ENCODE measurements at places on chromosomes 16 and 17.
A peak's percentile ranks its signal among the peaks of the same experiment; 100 is the strongest.

GRCh38 chr17:46764000-46764708 is 54.3 kb downstream of the WNT3 start:
- DNase-seq, result no peak

GRCh38 chr16:89556750-89557689 is 3.5 kb upstream of the RPL13 start:
- DNase-seq, result peak; percentile 93

- no peak for DNase-seq
Measured at GRCh38 chr16:27818246-27818645, 245.3 kb downstream of the GSG1L start.

DNA sequence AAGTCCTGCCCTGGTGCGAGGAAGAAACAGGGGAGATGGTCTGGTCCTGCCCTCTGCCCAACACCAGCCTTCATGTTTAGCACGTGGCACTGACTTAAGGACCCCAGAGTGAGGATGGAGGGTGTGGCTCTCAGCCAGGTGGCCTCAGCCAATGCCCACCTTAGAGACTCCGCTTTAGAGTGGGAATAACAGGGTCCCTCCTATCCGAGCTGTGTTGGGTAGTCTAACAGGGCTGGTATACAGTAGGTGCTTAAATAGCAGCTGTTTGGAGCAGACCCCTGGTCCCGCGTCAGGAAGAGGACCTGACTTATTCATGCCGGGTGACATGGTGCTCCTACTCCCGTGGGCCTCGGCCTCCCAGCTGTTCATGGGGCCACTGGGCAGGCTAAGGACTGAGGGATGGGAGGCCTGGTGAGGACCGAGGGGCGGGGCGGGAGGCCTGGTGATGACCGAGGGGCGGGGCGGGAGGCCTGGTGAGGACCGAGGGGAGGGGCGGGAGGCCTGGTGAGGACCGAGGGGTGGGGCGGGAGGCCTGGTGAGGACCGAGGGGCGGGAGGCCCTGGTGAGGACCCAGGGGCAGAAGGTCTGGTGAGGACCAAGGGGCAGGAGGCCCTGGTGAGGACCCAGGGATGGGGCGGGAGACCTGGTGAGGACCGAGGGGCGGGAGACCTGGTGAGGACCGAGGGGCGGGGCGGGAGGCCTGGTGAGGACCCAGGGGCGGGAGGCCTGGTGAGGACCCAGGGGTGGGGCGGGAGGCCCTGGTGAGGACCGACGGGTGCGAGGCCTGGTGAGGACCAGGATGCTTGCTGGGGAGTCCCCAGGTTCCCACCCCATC is 7.6 kb downstream of the ZFPM1 start:
- DNase-seq, result no peak

- DNase-seq, result no peak
Measured at GRCh38 chr17:49471089-49471683, 23.9 kb upstream of the NGFR start.

- no peak for DNase-seq
Measured at GRCh38 chr17:56656701-56657327, 63.3 kb downstream of the NOG start.

GRCh38 chr16:83044589-83044988 is 417.8 kb downstream of the CDH13 start:
- DNase-seq, result no peak

DNA sequence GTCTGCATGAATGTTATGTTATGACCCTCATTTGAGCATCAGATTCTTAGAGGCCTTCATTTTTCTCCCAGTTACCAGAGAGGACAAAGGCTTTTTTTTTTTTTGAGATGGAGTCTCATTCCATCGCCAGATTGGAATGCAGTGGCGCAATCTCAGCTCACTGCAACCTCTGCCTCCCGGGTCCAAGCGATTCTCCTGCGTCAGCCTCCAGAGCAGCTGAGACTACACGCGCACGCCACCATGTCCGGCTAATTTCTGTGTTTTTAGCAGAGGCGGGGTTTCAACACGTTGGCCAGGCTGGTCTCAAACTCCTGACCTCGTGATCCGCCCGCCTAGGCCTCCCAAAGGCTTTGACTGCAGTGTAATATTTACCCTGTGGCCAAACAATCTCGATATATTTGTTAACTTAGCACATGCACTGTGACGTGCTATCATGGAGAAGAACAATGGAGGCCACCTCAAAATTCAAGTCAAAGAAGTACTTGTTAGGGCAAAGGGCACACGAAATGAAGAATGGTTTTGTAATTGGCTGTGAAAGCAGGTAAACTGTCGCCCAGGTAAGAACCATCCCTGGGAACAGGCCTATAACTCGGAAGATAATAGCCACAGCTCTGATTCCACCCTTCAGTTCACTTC is 303.4 kb downstream of the SLC39A11 start:
- no peak for DNase-seq

DNA sequence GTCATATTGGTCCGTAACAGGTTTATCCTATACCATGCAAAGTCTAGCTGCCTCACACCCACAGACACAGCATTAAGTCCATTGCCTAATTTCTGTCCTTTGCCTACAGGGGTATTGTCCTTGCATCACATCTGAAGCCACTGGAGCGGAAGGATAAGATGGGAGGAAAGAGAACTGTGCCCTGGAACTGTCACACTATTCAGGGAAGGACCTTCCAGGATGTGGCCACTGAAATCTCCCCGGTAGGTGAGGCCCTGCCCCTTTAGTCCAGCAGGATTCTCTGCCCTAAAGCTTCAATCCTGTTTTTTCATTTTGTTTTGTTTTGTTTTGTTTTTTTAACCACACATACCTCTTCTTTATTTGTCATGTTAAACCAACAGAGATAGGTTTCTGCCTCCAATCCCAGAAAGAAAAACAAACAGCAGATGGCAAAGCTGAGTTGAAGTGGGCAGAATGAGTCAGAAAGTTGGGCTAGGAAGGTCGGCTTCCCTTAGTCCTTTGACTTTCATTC is 2.2 kb upstream of the EFTUD2 start:
- no peak for DNase-seq

DNA sequence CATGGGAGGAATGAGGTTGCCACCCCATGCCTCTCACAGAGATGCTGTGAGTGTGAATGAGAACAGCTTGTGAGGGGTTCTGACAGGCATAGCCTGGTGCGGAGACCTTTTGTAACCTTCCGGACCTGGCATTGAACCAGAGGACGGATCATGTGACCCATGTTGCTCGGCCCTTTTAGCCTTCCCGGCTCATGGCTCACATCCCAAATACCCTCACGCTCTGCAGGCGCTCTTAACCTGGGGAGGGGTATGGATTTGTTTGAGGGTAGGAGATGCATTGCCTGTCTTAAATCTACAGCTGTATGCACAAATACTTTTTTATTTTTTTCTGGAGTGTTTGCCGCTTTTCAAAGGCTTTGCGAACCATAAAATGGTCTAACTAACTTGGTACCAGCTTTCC is 102.4 kb upstream of the CRHR1 start:
- DNase-seq, result no peak

DNA sequence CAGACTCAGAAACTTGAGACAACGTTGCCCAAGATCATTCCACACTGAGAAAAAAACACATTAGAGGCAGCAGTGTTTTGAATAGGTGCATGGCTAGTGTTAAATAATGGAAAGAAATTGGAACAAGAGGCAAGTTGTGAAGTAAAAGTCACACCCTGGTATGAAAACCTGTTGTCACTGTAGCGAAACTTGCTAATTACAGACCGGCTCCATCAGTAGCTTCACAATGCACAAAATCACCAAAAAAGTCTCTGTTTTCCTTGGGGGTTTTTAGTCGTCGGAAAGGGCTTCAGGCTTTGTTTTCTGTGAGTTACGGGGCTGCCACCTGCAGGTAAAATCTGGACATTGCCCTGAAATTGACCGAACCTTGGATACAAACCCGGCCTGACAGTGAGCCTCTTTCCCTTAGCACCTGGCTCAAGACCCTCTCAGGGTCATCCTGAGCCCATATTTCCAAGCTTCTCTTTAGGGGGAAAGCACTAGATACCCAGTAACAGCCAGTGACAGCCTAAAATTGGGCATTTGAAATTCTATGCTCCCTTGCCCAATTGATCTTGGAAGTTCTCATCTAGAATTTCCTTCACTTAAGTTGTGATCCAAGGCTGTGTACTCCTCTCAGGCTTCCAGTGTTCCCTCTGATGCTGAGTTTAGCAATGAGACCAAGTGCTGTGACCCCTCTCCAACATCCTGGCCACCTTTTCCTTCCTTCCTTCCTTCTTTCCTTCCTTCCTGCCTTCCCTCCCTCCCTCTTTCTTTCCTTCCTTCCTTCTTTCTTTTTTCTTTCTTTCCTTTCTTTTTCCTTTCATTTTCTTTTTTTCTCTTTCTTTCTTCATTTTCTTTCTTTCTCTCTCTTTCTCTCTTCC is 7.2 kb upstream of the GRB2 start:
- peak; percentile 74 for DNase-seq

GRCh38 chr17:78510141-78511075 is 66.8 kb downstream of the DNAH17 start:
- DNase-seq, result no peak

DNA sequence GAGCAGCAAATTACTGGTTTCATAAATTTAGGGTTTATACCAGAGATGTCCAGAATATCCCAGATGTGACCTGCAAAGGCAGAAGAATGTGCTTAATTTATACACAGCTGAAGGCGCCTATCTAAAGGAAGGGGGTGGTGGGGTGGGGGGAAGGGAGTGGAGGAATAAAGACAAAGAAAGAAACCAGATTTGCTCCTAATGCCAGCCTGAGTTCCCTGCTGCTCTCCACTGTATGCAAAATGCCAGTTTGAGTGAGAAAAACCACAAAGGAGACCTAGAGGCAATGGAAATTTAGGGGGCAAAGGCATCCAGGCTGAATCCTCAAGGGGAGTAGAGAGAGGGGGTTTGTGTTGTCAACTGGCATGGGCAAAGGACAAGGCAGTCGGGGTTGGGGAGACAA is 161.5 kb upstream of the TOX3 start:
- no peak for DNase-seq

DNA sequence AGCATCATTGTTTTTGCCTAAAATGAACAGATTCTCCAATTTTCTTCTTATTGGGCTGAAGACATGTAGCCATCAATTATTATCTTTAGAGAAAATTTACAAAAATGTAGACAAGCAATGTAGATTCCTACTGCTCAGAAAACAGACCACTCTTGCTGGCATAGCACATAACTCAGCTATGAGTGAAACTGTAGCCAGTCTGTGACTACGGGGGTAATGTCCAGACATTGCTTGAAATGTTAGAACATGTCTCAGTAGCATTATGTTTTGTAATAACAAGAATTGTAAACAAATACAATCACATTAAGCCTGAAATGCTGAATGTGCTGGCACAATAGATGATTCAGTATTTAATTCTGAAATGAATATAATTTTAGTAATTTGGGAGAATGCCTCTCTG is 265.7 kb upstream of the KCNJ16 start:
- no peak for DNase-seq

DNA sequence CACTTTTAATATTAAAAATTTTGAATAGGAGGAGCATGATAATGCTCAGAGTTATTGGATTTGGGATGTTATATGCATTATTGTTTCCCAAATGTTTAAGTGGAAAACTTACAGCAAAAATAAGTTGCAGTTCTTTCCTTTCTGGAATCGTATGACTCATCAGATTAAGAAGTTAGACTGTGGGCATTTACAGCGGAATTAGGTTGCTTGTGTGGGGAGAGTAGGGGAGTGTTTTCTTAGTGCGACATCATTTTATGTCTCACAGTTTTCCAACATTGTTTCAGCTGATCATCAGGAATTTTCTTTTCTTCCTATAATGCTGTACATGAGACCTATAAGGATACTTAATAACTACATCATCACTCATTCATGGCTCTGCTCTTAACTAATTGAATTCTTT is 1631.8 kb downstream of the CDH8 start:
- no peak for DNase-seq

DNA sequence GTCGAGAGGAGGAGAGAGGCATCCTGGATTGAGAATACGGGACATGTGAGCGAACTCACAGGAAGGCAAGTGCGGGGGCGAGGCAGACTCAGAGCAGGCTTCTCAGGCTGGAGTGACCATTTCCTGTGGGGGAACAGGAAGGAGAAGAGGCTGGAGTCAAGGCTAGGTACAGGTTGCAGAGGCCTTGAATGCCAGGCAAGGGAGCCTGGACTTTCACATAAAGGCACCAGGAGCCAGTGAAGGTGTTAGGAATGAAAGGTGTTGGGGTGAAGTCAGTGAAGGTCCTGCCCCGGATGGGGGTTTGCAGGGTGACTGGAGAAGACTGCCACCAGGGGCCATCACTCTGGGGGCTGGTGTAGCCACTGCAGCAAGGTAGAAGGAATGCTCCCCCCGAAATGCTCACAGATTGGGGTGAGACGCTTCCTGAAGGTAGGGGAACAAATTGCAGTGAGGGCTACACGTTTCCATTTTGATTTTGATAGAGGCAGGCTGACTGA is 5.3 kb upstream of the GPRC5C start:
- DNase-seq, result no peak

GRCh38 chr17:57872536-57872935 is 22.7 kb upstream of the MRPS23 start:
- DNase-seq, result no peak

DNA sequence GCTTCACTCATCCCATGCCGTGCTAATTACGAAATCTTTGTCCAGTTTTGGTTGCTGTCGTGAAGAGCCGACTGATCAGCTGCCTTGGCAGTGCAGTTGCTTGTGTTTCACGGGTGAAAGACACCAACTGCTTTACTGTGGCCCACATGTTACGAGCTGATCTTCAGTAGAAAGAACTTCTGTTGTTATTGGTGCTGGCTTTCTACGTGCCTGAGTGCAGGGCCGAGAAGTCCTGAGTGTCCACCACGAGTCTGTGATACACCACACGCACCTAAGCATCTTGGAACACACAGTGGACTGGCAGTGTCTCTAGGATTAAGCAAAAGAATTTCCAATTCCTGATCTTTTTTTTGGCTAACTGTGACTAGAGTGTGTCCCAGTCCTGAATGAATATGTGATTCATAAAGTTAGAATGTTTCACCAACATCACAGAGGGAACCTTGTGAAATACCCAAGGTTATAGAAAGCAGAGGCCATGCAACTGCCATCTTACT is 70.4 kb upstream of the CLEC18A start:
- no peak for DNase-seq

- no peak for DNase-seq
Measured at GRCh38 chr17:81329927-81330883, 35.1 kb upstream of the SLC38A10 start.

- DNase-seq, result no peak
Measured at GRCh38 chr17:32445074-32445415, 735 bp downstream of the PSMD11 start.

- no peak for DNase-seq
Measured at GRCh38 chr17:7930841-7931631, 710 bp downstream of the TRAPPC1 start.

DNA sequence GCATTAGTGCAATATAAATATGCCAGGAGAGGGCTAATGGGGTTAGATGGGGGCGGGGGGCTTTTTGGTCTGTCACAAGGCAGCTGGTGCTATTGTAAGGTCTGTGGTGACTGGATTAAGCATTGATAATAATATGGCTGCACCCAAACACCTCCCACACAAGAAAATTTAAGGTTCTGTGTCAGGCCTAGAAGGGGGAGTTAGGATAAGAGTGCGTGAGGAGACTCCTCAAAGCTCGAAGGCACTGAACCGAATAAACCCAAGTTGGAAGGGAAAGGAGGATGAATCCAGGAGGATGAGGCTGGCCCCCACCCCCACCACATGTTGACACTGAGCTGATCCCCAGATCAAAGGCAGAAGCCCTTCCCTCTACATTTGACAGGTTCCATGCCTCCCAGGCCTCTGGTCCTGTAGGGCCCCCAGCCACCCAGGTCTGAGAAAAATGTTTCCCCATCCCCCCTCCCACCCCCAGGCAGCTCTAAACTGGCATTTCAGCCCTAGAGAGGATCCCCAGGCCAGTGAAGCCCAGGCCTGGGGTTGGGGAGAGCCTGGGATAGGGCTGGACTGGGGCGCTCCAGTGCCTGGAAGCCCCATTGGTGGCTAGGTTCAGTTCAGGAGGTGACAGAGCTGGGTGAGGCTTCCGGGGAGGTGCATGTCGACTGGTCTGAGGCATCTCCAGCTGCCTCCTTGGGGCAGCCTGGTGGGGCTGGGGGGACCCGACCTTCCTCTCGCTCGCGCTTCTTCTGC is 1.7 kb downstream of the HOXB1 start:
- DNase-seq, result no peak
